ENCODE measurements at places on chromosomes 16 and 17.

GRCh38 chr16:1839554-1839953 is 12.5 kb downstream of the FAHD1 start:
- no peak for DNase-seq

GRCh38 chr16:24815021-24815420 is 30.7 kb upstream of the SLC5A11 start:
- no peak for DNase-seq

GRCh38 chr17:42748908-42749798 is 4.3 kb upstream of the EZH1 start:
- no peak for DNase-seq

GRCh38 chr16:65249768-65250167 is 127.9 kb upstream of the CDH11 start:
- DNase-seq, result peak; percentile 78

- no peak for DNase-seq
Observed at GRCh38 chr16:53415504-53415903, 18.8 kb upstream of the RBL2 start.

- DNase-seq, result peak; percentile 67
Observed at GRCh38 chr17:35747540-35748017, 5.5 kb downstream of the GAS2L2 start.

GRCh38 chr16:30601966-30602365 is 8.2 kb downstream of the ZNF689 start:
- DNase-seq, result no peak

GRCh38 chr17:83145831-83146230 is 66.4 kb downstream of the METRNL start:
- DNase-seq, result no peak

- no peak for DNase-seq
Observed at GRCh38 chr17:27600471-27600870, 30.5 kb upstream of the LGALS9 start.

DNA sequence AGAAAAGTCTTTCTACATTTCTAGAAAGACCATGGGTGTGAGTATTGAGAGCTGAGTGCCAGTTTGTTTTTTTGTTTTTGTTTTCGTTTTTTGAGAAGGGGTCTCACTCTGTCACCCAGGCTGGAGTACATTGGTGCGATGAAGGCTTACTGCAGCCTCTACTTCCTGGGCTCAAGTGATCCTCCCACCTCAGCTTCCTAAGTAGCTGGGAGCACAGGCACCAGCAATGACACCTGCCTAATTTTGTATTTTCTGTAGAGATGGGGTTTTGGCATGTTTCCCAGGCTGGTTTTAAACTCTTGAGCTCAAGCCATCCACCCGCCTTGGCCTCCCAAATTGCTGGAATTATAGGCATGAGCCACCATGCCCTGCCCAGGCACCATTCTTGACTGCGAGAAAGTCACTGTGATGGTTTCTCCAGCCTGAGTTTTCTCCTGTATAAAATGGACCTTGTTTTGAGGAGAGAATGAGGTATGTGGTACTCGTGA is 673.8 kb downstream of the MAF start:
- no peak for DNase-seq

DNA sequence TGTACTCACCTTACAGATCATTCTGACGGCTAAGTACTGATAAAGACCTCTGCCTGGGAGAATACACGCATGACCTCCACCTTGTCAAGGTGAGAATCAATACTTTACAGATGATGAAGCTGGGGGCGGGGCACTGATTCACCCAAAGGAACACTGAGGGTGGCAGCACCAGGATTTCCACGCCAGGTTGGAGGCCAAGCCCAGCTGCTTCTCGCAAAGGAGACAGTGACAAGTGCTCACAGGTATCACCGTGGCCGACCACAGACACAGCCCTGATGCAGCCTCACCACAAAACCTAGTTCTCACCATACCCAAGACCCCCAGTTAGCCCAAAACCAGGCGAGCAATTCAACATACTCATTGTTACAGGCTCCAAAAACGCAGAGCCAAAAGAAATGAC is 434.2 kb downstream of the SOX9 start:
- no peak for DNase-seq

DNA sequence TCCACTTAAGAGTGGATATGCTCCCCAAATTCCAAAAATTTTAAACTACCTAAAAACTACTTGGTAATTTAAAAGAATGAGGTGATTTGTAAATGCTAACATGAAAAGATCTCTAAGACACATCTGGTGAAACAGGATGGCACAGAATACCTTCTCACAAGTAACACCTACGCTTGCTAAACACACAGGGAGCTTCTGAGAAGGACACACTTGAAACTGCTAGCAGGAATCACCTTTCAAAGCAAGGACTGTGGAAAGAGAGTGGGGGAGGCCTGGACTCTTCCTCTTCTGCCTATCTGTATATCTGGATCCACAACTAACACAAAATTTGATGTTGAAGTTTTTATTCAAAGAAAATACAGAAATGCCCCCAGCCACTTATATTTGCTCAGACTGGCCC is 52.4 kb downstream of the CYTH1 start:
- no peak for DNase-seq

- no peak for DNase-seq
Observed at GRCh38 chr17:42061646-42062487, 11.5 kb upstream of the C17orf113 start.

- no peak for DNase-seq
Observed at GRCh38 chr17:55334285-55334684, 69.5 kb downstream of the HLF start.

- no peak for DNase-seq
Observed at GRCh38 chr17:52227926-52228325, 69.4 kb upstream of the CA10 start.

- DNase-seq, result peak; percentile 77
Observed at GRCh38 chr17:12734926-12735325, 54.4 kb upstream of the ARHGAP44 start.

DNA sequence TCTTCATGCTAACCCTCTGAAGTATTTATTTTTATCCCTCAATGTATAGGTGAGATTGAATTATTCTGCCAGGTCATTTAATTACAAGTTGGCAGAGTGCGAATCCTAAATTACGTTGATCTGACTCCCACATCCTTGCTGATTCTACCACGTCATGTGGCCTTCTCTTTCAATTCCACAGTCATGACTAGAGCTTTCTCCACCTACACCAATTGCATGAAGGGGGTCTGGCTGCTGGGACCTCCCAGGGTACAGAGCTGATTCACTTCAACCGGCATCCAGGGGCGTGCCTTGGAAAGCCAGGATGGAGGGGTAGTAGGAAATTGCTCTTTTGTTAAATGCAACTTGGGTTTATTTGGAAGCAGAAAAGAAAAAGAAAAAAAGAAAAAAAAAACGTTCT is 41.1 kb upstream of the CDH13 start:
- no peak for DNase-seq

GRCh38 chr17:82416771-82417170 is 1.4 kb upstream of the HEXD start:
- no peak for DNase-seq

DNA sequence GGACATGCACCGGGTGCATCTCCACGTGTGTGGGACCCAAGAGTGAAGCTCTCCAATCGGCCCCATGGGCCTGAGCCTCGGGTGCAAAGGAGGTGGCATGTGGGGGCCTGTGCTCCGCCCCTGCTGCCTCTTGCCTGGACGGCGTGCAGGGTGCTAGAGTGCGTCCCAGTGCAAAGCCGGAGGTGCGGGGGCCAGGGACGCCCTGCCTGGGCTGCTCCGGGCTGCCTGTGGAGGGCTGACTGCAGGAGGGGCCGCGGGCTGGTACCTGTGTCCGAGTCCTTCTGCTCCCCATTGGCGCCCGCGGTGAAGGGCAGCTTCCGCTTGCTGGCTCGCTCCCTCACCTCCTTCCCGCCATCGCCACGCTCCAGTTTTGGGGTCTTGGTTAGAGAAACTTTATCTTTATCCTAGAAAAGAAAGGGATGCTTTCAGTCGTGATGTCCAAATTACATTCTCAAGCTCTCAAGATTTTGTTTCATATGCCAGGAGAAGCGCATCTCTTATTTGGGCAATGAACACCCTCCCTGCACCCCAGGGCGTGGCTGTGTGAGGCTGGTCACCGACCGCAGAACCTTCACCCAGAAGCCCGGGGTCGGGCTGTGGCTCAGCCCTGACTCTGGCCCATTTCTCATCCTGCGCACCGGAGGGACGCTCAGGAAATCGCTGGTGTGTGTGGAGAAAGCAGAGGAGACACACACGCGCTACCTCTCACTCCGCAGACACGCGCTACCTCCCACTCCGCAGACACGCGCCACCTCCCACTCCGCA is 87.6 kb downstream of the ZNF778 start:
- DNase-seq, result no peak

DNA sequence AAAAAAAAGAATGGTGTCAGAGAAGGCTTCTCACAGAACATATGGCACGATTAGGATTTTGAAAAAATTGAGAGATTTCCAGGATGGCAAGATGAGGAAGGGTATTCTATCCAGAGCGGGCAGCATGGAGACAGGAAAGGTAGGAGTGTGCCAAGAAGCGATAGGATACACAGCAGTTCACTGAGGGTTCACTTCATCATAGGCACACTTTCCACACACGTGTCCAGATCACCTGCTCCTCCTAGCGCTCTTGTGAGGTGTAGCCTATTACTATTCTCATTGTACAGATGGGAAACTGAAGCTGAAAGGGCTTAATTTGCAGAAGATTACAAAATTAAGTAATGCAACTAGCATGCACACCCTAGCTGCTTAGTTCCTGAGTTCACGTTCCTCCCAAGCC is 6.2 kb upstream of the ELAC2 start:
- DNase-seq, result no peak

DNA sequence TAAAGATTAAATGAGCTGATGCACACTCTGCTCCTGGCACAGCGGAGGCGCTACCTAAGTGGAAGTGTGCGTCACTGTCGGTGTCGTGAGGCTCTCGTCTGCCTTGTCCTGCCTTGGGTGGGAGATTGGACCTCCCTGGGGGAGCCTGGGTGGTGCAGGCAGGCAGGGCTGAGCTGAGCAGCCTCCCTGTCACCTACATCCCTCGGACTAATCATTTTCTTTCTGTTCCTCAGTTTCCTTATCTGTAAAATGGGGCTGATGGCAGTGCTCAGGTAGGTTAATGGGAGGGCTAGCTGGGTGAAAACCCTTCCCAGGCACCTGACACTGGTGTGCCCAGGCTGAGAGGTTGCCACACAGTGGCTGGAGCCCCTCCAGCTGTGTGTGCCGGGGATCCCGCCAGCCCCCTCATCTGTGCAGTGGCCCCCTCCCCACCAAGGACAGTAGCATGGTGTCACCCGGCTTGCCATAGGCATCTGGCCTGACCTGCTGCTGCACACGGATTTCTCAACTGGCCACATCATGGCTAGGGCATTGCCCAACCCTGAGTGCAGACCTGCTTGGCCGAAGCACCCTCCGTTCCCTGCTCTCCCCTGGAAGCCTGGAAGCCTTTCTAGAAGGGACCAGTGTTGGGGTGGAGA is 4.3 kb downstream of the ADCY7 start:
- DNase-seq, result no peak

DNA sequence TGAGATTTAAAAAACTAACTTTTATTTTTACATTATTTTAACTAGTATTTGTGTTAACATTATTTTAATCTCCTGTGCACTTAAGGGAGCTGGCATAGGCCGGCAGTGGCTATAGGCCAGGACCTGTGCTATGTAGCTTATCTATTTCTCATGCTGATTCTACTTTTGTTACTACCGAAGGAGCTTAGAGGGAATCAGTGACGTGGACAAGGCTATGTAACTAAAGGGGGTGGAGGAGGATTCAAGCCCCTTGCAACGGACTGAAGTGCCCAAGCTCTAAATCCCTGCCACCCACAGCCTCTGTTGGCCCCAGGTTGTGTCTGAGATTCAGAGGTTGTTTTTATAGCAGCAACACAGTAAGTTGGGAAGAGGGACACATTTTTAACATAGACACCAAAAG is 356.4 kb downstream of the WWOX start:
- no peak for DNase-seq

All from left ventricle myocardium inferior (tissue), 1 donor.